ENCODE measurements at places on chromosomes 12 and 14. TPM values are rescaled to one million over a fixed set of nuclear protein-coding genes. Genes with fewer than 3 reads are reported as not detected.

ADAMTS20 gene
- not detected for polyA plus RNA-seq

PPP1R36 gene
- 0.12 TPM for polyA plus RNA-seq

MSRB3 gene
- 9.9 TPM for polyA plus RNA-seq

B3GNT4 gene
- 2.9 TPM for polyA plus RNA-seq

KLHL33 gene
- not detected for polyA plus RNA-seq

CCND2 gene
- 234 TPM for polyA plus RNA-seq

KCNH3 gene
- 0.08 TPM for polyA plus RNA-seq

KERA gene
- polyA plus RNA-seq = not detected

KRT78 gene
- polyA plus RNA-seq = not detected

SSPN gene
- polyA plus RNA-seq = 2.4 TPM

TNFAIP2 gene
- 0.14 TPM for polyA plus RNA-seq

Data from mammary epithelial cell (primary cell).